ENCODE measurements at places on chromosomes 12 and 14. TPM values are rescaled to one million over a fixed set of nuclear protein-coding genes. Genes with fewer than 3 reads are reported as not detected.

- peak; percentile 68 for DNase-seq
Measured at GRCh38 chr12:53659011-53659551, 16.8 kb downstream of the ATP5MC2 start.

CD163 gene
- not detected for total RNA-seq

DNA sequence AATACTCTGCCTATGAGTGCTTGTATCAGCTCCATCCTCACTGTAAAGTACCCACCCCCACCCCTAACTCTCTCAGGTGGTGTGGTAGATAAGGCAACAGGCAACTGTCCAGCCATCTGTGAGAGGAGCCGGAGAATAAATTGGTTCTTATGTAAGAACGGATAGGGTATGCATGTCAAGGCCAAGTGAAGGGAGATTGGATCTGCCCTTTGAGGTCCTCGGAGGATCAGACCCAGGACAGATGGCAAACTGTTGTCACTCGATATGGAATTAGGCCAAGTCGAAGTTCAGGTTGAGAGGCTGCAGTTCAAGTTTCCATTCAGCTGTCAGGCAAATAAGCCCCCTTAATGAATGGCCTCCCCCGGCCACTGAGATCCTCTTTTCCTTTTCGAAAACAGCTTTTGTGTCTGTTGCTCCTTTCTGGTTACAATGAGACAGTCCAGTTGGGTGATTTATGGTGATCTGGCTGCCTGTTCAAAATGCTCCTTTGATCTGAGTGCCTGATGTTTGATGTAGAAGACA lies 120.3 kb downstream of the VRK1 start:
- DNase-seq: no peak

RILPL2 gene
- total RNA-seq: 3.6 TPM

GRCh38 chr12:29242921-29243431 lies 93.9 kb downstream of the FAR2 start:
- DNase-seq: no peak

GRCh38 chr14:65024957-65025356 lies 38.3 kb downstream of the FNTB start:
- DNase-seq: no peak

DNA sequence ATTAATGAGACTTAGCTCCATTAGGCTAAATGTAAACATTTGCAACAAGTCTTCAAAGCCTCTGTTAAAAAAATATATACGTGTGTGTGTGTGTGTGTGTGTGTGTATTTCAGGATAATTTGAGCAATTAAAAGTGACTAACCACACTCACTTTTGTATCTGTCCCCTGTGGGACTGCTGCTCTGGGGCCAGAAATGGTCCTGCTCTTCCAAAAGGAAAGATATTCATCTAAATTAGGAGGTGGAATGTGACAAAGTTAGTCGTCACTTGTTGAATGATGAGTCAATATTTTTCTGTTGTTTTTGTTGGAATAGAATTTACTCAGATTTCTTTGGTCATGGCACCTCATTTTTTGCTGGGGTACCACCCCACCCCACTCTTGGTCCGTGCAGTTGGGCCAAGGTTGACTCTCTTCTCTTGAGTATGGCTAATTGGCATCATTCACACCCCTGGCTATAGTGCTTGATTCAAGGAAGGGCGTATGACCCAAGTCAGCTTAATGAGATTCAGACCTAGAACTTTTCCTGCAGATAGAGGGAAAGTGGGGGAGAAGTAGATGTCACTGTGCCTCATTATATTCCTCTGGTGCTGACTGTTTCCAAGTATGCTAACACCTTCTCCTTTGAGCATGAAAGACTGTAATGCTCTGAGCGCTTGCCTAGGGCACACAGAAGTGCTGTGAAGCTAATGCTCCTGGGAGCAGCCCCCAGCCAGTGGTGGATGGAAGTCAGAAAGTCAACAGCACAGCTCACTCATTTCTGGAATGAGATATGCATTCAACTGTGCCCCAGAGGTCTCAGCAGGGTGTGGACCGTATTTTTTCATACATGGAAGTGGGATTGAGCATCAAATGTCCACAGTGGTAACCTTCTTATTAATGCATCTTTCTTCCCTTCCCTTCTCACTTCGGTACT lies 577.0 kb upstream of the TBX3 start:
- DNase-seq: no peak

GRCh38 chr12:63795944-63796343 lies 16.2 kb downstream of the RXYLT1 start:
- DNase-seq: no peak

DNA sequence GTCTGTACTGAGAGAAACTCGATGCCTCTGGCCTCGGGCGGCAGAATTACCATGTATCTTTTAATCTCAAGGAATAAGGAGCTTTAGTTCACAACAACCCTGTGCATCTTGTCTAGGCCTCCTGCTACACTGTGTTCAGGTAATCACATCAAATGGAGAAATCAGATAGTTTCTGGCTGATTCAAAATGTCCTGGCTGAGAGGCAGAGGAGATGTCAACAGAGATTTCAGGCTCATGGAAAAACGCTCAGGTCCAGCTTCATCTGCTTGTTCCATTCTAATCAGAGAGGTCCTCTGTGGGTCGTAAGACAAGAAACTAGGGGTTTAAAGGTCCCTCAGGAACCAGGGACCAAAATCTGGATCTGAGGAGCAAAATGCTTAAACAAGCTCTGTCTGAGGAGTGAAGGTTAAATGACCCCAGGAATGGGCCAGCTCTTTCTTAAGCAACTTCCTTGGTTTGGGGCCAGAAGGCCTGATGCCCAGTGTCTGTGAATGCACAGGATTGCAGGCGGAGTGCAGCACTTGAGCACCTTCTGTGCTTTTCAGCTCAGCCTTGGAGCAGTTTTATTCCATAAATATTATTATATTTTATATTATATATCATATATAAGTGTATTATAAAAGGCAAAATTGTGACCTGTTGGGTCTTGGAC lies 170.2 kb upstream of the PRICKLE1 start:
- peak; percentile 47 for DNase-seq

KLRC3 gene
- total RNA-seq: not detected

OVCH1 gene
- total RNA-seq: not detected

DNA sequence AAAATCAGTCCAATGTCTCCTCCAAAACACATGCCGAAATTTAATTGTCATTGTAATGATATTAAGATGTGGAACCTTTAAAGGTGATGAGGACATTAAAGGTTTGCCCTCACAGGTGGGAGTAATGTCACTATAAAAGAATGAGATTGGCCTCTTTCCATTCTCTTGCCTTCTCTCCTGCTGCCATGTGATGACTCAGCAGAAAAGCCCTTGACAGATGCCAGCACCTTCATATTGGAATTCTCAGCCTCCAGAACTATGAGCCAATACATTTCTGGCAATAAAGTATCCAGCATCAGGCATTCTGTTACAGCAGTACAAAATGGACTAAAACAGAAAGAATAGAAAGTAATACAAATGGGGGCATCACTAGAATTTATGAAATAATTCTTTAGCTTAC lies 609.7 kb downstream of the SLC16A7 start:
- DNase-seq: peak; percentile 3

- peak; percentile 71 for DNase-seq
Measured at GRCh38 chr14:37597914-37598746, 2.7 kb downstream of the TTC6 start.

- DNase-seq: no peak
Measured at GRCh38 chr12:40078266-40078665, 27.6 kb downstream of the SLC2A13 start.

AICDA gene
- total RNA-seq: not detected

DHH gene
- 0.28 TPM for total RNA-seq

GRCh38 chr14:68660495-68660894 lies 132.4 kb downstream of the ZFP36L1 start:
- no peak for DNase-seq
